Stimulated activated CD4-positive, alpha-beta T cell treated with anti-CD3 and anti-CD28 coated beads, Interleukin-1b, Interleukin-23, amount 100 ng/mL, for 1 hour (primary cell): ENCODE measurements at places on chromosomes 6 and 20.

GRCh38 chr6:24145690-24146131, 19.7 kb downstream of the NRSN1 start:
- no peak for DNase-seq

GRCh38 chr6:83442752-83443151, 11.9 kb upstream of the ME1 start:
- DNase-seq: no peak

DNA sequence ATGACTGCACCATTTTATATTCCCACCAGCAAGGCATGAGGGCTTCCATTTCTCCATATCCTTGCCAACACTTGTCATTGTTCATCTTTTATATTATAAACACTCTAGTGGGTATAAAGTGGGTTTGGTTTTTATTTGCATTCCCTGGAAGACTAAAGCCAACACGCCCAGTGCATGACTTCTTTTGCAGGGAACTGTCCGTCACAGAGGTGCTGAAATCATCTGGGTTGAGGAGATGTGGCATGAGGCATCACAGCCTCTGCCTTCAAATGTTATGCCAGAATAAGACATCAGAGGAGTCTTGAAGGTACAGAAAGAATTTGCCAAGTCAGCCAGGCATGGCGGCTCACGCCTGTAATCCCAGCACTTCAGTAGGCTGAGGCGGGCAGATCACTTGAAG, 29.9 kb upstream of the FAM210B start:
- no peak for DNase-seq

DNA sequence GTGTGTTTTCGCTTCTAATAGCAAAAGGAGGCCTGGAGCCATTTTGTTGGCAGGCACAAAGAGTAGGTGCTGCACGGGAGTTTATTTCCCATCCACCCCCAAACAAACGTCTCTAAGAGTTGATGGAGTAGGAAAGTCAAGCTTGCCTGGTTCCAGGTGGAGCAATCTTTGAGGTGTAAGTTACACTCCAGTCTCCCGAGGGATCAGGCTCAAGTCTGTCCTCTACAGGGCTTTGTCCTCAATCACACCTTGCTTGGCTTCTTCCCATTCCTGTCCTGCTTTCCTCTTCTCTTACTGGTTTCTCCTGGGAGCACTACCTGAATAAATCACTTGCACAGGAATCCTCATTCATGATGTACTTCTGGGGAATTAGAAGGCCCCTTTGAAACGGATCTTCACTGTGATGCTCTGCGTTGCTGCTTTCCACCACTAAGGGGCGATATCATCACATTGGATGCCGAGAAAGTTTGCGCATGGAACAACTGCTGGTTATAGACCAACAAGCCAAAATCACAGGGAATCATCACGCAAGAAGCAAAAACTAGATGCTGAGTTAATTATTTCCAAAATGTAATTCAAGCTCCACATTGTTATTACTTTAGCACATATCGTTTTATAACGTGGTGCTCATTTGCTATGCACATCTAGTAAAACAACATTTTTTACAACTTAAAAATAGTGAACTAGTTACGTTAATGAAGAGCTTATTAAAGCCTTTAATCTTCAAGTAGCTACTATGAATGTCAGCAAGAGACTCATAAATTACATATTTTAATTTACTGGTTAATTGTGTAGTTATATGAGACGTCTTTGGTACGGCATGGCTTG, 156.8 kb downstream of the DNAH8 start:
- peak; percentile 24 for DNase-seq

DNA sequence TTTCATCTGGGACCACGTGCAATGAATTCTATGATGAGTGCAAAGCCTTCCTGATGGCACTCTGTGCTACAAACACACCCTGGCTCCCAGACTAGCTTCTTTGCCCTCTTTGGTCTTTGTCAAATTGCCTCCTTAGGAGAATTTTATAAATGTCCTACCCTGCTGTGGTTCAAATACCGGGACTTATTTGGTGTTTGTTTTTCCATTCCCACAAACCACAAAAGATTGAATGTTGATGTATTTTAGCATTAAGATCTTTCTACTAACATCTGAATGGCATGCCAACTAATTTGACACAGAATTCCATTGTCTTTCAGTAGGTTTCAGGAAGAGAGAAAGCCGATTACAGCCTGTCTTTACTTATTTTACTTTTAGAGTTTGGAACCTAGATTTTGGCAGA, 424.2 kb upstream of the SLC35B3 start:
- no peak for DNase-seq

- DNase-seq: no peak
These were observed 1514.8 kb upstream of the DEFB115 start for GRCh38 chr20:29742699-29743100.

- DNase-seq: no peak
These were observed 66.4 kb upstream of the KCNG1 start for GRCh38 chr20:51089272-51089781.

DNA sequence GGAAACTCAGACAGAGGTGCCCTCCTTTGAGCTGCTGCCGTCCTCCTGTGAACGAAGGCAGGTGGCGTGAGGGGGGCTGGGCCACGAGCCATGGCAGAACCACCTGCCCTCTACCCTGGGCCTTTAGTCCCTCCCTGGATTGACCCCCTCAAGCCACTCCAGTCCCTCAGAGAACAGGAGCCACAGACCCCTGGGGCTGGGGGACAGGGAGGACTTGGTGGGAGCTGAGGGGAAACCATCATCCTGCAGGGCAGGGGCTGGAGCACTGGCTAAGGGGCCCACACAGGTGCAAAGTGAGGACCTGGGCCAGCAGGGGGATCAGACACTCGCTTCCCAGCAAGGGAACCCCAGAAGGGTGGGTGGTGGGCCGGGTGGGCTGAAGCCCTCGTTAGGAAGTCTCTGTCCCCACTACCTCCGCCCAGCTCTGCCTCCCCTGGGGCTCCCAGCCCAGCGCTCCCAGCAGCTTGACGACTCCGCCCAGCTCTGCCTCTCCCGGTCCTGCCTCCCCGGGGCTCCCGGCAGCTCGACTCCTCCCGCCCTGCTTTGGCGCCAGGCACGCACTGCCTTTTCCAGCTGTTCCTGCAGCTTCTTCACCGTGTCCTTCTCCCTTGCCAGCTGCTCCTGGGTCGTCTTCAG, 44.4 kb downstream of the DSTN start:
- no peak for DNase-seq

GRCh38 chr6:74128536-74128935, 432.5 kb downstream of the CD109 start:
- DNase-seq: no peak

DNA sequence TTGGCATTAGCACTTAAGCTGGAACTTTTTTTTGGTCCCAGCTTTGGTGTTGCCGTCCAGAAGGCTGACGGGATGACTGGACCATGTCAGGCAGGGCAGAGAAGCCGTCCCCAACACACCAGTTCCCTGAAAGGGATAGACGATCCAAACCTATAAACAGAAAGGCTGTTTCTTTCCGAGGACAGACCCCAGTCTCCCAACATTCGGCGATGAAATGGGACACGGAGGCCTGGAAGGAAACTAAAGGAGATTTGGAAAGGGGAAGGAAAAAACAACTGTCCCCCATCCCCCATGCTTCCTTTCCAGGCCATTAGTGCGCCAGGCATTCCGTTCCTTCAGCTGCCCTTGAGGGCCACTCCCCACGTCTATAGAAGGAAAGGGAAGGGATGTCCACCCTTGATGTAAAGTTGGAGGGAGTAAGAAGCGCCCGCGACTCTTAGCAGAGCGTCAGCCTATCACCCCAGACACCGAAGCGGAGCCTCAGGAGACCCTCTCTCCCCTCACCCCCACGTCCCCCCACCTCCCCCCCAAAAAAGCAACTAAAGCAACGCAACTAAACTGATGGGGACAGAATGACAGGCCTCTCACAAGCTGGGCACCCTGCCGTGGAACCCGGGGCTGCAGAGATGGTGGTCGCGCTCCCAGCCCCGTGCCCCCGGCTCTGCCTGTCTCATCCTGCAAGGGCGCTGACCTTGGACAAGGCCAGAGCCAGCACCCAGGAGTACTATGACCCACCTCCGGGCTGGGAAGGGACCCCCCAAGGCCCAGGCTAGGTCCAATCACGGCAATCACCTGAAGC, 638 bp downstream of the BLCAP start:
- DNase-seq: no peak

GRCh38 chr6:118784641-118785164, 109.2 kb upstream of the ASF1A start:
- DNase-seq: no peak

DNA sequence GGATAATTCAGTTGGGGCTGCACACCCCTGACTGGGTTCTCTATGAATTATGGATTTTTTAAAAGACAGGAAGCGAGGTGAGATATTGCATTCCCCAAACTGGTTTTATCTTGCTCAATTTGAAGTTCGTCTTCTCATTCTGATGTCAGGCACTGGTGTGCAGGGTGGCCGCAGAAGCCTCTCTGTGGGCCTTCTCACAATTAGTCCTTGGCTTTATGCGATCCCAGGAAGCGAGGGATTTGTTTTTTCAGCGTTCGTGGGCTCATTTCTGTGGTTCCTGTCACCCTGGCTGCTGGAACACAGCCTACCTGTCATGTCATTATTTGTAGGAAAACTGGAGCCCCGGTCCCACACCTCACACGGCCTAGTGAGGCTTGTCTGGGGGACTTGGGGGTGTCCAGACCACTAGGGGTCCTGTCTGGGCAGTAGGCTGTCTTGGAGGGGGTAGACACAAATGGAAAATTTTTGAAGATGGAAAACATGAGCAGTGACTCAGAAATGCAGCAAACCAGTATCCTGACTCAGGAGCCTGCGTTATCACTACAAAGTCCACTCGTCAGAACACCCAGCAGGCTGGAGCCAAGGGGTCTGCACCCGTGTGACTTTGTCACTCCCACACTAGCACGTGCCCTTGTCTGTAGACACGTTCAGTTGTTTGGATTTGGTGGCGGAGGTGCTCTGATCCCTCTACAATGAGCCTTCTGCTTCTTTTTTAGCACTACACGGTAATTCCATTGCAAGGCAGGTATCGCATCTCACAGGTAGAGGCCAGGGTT, 42.2 kb downstream of the GNAS-AS1 start:
- no peak for DNase-seq

GRCh38 chr20:9021216-9021615, 47.7 kb upstream of the PLCB4 start:
- no peak for DNase-seq

- DNase-seq: no peak
These were observed 198.9 kb downstream of the CLIC5 start for GRCh38 chr6:45816674-45817297.

DNA sequence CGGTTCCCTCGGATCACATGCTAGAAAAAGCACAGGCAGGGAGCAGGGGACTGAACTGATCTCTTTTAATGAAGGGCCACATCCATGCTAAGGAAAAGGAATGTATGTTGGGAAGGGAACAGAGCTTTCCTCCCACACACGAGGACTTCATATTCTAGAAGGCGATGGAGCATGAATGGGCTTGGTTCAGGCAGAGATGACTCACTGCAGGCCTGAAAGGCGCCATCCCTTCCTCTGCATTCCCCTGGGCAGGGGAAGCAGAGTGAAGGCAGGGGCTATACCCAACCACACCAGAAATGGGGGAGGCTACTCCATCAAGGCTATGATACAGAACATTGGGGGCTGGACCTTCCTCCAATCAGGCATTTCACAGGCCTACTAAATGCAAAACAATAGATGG, 30.6 kb downstream of the ELMO2 start:
- DNase-seq: no peak

DNA sequence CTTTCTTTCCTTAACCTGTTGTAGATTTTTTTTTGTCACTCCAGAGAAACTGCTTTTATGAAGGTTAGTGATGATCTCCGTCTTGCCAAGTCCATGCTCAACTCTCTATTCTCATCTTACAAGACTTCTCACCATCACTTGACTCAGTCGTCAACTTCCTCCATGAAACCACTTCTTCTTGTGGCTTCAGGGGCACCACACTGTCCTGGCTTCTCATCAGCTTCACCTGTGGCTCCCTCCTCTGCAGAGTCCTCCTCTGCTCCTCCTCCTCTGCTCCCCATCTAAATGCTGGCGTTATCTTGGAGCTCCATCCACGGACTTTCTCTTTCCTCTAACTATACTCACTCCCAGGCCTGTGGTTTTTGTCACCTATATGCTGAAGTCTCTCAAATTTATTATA, 187.5 kb downstream of the BACH2 start:
- DNase-seq: no peak

DNA sequence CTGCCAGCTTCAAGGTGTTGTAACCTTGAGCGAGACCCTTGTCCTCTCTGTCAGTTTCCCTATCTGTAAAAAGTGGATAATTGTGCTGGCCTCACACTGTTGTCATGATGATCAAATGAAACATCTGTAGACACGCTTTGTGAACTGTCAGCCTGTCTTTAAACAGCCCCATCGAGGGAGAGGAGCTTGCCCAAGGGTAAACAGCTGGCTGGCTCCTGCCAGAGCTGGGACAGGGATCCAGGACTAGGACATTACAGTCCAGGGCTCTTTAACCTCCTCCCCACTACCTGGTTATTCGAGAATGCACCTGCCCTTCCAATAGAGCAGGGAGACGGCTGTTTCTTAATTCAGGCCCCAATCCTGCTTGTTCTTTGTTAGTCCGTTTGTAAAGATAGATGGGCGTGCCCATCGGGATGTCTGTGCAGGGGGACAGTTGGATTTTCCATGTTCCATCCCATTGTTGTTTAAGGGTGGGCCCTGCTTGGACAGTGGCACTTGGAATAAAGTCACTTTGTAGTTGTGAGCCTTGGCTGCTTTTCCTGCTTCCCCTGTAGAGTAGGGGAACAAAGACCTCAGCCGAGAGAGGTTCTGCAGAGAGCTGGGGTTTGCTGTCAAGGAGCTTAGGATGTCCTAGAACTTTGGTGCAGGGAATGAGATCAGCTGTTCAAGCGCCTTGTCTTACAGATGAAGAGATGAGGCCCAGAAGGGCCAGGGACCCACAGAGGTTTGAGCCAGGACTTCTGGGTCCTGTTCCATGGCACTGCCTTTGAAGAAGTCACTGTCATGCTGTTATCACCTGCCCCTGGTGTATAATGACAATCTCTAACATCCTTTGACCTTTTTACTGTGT, 77.9 kb upstream of the MYL9 start:
- no peak for DNase-seq

DNA sequence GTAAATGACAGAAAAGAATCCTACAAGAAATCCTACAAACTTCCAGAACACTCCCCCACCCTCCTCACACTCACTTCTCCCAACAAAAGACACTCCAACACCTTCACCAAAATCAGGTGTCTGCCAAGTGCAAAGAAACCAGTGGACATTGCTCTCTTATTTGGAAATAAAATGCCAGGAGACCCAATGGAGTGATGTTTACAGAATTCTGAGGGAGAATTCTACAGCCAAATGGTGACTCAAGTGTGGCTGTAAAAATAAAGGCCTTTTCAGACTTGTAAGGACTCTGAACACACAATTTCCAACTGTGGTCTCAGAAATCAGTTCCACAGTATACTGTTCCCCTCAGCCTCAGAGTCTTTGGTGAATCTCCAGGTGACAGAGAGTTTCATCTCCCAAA, 109.6 kb upstream of the CARMIL1 start:
- DNase-seq: no peak

- DNase-seq: no peak
These were observed 8.4 kb upstream of the STK35 start for GRCh38 chr20:2093159-2093781.
